ENCODE measurements at places on chromosomes 2 and 18.

- DNase-seq, result no peak
Observed at GRCh38 chr2:98608962-98609604, 694 bp downstream of the UNC50 start.

- no peak for DNase-seq
Observed at GRCh38 chr2:28055325-28055970, 164.9 kb downstream of the BABAM2 start.

DNA sequence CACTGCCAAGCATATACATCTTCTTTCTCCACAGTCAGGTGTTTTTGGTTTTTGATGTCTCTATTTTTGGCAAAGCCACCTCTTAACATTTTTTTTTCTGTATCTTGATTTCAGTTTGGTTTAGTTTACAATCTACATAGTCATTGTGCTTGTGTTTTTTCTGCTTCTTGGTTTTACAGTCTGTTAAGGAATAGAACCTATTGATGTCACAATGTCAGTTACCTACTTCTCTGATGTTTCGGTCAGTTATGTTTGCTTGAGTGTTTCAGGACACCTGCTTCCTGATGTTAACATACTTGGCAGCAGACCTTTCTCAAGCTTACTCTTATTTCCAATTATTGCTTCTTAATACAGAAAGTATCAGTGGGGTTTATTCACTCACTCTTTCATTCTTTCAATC is 253.3 kb downstream of the SPAG16 start:
- no peak for DNase-seq

- DNase-seq, result no peak
Observed at GRCh38 chr2:215573496-215573895, 137.6 kb upstream of the FN1 start.

DNA sequence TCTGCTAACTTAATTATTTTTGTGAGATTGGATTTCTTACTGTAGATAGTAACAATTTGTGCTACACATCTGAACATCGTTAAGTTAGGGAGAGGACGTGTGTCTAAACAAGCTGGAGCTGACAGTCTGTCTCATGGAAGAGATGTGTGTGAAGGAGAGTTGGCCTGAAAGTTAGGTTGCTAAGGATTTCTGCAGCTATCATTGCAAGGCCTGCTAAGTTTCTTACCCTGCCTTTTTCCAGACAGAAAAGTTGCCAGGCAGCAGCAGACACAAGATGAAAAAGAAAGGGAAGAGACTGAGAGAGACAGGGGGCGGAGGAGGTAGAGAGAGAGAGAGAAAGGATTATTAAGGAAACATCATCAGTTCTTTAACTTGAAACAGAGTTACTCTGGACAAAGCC is 4.1 kb upstream of the LRP1B start:
- DNase-seq, result no peak

DNA sequence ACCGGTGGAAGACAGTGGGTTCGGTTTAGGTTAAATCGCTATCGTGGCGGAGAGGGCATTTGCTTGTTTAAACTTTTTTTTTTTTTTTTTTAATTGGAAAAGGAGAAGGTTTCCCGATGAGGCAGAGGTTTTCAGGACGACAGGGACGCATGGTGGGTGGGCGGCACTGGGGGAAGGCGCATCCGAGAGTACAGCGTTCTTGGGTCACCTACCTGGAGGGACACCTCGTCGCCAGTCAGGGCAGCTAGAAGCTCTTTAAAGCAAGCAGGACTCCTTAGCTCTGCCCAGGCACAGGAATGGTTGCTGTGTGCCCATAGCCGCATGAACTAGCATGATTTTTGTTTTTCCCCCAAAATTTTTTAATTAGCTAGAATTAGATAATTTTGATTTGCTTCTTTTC is 437 bp downstream of the LDLRAD4 start:
- DNase-seq, result no peak

DNA sequence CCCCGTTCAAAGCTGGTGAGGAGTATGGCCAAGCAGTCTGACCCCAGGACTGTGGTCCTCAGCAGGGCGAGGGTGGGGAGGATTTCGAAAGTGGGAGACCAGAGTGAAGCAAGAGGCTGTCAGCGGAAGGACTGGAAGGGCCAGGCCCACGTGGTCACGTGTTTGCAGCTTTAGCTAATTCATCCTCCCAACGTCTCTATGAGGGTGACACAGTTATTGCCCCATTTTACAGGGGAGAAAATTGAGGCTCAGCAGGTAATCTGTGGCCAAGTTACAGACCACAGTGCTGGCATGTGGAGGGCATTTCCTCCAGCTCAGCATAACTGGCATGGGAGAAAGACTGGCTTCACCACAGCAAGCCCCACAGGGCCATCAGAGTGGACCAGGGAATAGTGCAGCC is 45.4 kb upstream of the LTBP1 start:
- no peak for DNase-seq

DNA sequence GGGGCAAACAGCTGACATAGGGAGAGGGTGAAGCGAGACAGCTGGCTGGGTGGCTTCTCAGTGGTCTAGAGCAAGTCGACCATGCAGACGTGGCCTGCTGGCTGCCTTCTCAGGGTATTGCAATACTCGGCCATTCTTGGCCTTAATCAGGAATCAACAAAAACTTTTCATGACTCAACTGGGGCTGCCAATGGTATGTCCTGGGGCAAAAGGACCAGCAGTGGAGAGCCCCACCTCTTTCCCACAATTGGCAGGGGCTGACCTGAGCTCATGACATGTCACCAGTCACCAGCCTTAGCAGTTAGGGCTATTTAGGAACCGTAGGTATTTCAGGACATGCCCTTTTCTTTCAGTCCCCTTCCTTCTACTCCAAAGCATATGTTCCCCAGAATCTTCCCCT is 19.1 kb downstream of the PLA2R1 start:
- DNase-seq, result no peak

- DNase-seq, result no peak
Observed at GRCh38 chr2:131046918-131047652, 46.2 kb downstream of the FAM168B start.

- DNase-seq, result no peak
Observed at GRCh38 chr2:29115797-29116781, 874 bp downstream of the CLIP4 start.

DNA sequence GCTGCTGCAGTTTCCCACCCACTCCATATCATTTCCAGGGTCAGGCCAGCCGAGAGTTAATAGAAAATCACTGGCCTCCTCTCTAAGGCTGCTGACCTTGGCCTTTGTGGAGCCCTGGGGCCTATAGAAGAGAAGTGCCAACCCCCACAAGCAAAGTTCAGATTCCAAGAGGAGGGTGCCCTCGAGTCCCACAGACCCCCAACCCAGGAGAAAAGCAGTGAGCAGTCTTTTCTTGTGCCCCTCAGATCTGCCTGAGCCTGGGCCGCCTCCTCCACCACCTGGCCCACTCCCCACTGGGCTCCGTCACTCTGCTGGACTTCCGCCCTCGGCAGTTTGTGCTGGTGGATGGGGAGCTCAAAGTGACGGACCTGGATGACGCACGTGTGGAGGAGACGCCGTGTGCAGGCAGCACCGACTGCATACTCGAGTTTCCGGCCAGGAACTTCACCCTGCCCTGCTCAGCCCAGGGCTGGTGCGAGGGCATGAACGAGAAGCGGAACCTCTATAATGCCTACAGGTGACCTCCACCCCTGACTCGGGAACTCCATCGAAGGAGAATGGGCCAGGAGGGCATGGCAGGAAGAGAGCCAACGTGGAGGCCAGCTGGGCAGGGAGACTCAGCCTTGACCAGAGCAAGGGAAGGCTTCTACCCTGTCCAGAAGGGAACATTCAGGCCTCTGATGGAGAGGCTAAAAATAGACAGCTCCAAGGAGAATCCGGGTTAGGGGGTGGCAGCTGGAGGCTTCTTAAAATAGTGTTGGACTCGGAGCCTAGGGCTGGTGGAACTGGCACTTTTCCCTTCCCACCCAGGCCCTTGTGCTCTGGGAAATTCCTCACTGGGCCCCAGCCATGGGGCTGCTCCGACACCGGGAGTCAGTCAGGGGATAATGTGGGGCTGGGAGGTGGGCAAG is 6.2 kb downstream of the PKDCC start:
- DNase-seq, result no peak

GRCh38 chr2:14907014-14907612 is 274.6 kb downstream of the LRATD1 start:
- DNase-seq, result no peak

- no peak for DNase-seq
Observed at GRCh38 chr2:160054984-160055725, 7.3 kb downstream of the PLA2R1 start.

DNA sequence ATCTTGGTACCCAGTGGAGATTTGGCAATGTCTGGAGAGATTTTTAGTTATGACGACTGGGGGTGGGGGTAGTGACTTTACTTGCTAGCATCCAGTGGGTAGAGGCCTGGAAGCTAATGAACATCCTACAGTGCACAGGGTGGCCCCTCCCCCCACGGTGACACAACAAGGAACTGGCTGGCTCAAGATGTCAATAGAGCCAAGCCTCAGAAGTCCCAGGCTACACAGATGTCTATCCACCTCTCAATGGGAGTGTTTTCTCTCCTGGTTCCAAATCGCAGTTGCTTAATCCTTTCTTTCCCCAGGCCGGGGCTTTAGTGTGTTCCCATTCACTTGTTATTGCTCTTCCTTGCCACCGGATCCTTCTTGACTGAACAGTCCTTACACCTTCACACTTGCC is 9.3 kb upstream of the CCBE1 start:
- DNase-seq, result no peak

DNA sequence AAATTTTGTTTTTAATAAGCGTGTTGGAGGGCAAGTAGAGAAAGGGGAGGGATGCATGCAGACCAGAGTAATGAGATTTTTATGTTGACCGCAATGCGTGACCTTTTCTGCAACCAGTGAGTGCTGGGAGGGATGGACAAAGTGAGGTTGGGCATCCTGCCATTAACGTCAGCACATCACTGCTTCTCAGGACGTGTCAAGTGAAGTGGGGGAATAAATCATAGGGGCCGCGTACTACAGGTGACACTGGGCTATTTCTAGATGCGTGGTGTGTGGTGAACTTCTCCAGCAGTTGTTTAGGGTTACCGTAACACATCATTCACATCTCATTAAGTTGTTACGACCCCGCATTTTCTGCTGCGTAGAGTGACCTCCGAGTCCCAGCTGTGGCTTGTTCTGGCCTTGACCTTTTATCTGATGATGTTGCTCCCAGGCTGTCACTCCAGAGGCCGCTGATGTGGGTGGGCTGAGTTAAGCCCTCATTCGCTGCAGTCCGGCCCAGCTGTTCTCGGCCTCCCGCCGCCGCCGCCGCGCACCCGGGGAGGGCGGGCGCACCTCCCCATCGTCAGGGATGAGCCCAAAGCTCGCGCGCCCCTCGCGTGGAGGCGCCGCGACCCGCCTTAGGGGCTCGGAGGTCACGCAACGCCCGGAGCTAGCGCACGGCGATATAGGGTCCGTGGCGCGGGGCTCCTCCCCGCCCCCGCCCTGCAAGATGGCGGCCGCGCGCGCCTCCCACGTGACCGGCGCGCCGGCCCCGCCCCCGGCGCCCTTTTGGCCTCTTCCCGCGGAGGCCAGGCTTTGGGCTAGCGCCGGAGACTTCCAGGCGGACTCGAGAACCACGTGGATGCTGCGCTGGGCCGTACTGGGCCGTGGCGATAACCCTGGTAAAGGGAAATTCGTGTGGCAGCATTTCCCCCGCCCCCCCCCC is 3.5 kb downstream of the ZCCHC2 start:
- no peak for DNase-seq

GRCh38 chr2:55224761-55225261 is 7.3 kb downstream of the CLHC1 start:
- DNase-seq, result no peak

GRCh38 chr2:45925026-45925425 is 273.6 kb downstream of the PRKCE start:
- no peak for DNase-seq

- no peak for DNase-seq
Observed at GRCh38 chr2:98242003-98242402, 104.3 kb upstream of the CNGA3 start.

- no peak for DNase-seq
Observed at GRCh38 chr2:29518010-29518409, 402.8 kb downstream of the CLIP4 start.

GRCh38 chr2:216281876-216282275 is 90.4 kb downstream of the MARCHF4 start:
- no peak for DNase-seq

DNA sequence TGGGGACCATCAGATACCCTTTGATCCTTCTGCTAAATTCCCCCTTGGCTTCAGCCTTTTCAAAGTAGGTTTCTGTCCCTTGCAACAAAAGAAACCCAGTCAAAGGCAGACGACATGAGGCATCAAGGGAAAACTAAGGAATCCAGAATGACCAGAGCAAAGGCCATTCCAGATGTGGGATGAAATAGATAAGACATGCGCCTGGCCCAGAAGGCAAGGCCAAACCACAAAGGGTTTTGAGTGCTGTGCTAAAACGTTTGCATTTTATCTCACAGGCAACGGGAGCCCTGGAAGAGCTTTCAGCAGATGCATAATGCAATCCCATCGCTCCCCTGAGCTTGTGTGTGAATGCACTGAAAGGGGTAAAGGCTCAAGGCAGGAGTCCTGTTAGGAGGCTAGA is 17.7 kb downstream of the CXCR1 start:
- no peak for DNase-seq

DNA sequence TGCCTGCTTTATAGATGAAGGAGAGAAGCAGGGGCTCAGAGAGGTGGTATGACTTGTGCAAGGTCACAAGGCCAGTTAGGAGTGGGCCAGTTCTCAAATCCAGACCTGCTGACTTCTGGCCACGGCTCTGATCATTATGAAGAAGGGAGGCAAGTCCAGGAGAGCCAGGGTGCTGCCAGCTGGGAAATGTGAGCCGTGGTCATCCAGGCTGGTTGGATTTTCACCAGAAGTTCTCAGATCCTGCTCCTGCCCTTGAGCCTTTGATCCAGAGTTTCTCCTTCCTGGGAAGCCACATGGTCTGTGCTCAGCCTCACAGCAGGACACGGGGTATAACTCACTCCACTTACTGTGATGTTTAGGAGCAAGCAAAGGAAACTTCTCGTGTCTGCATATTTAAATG is 239.9 kb downstream of the KLHL29 start:
- no peak for DNase-seq

DNA sequence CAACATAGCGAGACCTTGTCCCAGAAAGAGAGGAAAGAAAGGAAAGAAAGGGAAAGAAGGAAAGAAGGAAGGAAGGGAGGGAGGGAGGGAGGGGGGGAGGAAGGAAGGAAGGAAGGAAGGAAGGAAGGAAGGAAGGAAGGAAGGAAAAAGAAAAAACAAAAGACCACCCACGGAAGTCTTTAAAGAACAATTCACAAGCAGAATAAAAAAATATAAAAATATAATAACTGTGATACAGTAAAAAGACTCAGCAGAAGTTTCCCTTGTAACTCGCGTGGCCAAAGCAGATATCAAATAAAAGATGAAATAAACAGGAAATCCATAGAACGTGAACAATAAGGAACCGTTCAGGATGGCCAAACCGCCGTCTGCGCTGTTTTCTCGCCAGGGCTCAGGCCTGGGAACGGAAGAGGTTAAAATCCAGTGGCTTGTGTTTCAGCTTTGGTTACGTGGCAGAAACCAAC is 1.2 kb upstream of the SLC1A4 start:
- DNase-seq, result no peak

Data from esophagus squamous epithelium (tissue), 5 donors.